ENCODE measurements at places on chromosomes 16 and 17.

DNA sequence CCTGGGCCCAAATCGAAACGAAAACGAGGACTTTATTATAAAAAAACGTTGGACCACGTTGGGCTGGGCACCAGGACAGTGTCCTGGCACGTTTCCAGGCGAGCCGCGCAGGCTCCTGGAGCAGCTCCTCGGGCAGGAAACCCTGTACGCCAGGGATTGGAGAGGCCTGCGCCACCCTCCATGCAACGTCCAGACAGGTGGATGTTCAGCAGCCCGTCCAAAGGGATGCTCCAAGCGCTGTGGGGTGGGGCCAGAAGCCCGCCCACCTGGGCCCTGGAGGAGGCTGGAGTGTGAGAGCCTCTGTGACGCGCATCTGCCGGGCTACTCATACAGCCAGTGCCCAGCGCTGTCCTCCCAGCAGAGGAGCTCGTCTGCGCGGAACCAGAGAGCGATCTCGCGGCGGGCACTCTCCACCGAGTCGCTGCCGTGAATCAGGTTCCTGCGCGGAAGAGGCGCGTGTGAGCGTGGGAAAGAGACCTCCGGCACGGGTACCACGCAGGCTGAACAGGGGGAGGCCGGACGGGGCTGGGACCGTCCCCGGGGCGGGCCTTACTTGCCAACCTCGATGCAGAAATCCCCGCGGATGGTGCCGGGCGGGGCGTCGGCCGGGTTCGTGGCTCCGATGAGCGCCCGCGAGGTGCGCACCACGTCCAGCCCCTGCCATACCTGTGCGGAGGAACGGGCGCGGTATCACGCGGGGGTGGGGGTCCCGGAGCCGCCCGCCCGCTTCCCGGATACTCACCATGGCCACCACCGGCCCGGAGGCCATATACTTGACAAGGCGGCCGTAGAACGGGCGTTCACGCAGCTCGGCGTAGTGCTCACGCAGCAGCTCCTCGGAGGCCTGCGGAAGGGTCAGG lies 785 bp downstream of the NME3 start:
- DNase-seq = peak; percentile 42

DNA sequence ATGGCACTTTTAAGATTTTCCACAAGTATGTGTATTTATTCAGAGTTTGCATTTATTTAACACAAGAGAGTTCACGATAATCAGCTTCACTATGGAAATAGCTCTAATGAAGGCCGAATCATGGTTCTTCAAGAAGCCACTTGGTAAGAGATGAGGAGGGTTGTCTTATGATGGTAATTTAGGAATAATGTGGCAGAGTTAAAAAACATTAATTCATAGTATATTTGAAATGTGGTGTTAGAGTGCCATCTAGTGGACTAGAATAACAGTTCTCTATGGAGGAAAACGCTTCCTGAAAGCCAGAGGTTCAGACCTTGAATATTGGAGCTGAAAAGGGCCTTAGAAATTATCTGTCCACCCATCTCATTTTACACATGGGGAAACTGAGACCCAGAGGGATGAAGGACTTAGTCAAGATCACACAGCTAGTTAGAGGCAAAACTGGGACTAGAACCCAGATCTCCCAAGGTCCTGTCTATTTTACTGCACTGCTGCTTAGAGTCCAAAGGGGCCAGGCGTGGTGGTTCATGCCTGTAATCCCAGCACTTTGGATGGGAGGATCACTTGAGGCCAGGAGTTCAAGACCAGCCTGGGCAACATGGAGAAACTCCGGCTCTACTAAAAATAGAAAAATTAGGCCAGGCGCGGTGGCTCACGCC lies 33.8 kb upstream of the KPNB1 start:
- DNase-seq = no peak

DNA sequence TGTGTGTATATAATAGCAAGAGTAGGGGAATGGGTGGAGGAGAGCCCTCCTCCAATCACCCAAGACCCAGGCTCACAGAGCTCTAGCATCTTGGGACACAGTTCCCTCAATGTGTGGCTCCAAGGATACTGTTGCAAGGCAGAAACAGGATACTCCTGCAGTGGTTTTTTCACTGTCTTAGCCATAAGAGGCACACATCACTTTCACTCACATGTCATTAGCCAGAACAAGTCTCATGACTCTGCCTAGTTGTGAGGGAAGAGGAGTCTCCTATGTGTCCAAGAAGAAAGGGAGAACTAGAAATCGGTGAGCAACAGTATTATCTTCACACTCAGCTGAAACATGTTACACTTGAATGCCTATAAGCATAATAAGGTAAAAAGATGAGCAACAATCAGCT lies 11.1 kb upstream of the NUDT7 start:
- no peak for DNase-seq

DNA sequence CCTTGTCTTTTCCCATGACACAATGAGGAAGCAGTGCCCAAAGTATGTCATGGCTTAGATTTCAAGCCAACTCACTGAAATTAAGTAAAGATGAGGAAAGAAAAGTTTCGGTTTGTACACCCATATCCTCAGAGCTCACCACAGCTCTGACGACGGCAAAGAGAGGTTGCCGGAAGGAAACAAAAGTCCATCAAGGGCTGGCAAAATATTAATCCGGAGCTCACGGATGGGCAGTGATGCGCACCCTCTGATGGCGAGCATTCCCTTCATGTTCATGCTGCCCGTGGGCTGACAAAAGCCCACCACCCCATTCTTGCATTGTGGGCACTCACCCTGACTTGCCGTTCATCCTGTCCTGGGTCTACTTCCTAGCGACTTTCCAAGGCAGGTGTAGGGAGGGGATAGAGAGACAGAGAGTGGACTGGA lies 103.1 kb downstream of the SOX9 start:
- no peak for DNase-seq

- DNase-seq = no peak
Observed at GRCh38 chr16:85894266-85894665, 4.7 kb upstream of the IRF8 start.

- DNase-seq = no peak
Observed at GRCh38 chr16:31706925-31707324, 166.7 kb upstream of the ZNF267 start.

GRCh38 chr17:36602030-36602748 lies 806 bp downstream of the MRM1 start:
- no peak for DNase-seq

Measured in CD4-positive, alpha-beta T cell treated with Interleukin-15 for 1 hour (primary cell).